ENCODE measurements at places on chromosomes 3 and 15.

DNA sequence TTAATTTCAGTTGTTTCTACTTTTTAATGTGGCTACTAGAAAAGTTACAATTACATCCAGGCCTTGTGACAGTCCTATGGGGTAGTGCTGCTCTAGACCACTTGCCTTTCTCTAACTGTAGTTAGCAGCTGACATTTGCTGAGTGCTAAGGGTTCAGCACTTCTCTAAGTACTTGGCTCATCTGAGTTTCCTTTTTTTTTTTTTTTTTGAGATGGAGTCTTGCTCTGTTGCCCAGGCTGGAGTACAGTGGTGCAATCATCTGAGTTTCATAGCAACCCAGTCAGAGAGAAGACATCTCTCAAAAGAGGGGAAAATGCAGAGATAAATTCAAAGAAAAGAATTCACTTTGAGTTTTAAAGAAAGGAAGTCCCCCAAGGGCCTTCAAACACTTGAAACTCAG, 130.8 kb downstream of the MYLK start:
- no peak for DNase-seq

DNA sequence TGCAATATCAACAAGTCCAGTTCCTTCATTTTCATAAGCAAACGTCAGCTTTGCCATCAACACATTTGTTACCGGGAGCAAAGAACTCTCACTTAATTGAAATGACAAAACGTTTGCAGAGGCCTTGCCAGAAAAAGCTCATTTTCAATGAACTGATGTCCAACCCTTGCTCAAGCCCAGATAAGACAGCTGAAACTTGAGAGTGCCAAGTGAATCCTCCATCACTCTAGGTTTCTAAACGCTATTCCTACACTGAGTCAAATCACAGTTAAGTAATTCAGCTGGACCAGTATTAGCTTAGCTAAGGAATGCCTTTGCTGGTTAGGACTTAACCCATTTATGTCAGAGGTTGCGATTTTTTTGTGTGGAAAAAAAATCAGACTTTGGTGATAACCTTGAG, 11.5 kb downstream of the CHSY1 start:
- DNase-seq: no peak

- DNase-seq: peak; percentile 47
These were observed 265.6 kb downstream of the FOXP1 start for GRCh38 chr3:71317749-71318457.

DNA sequence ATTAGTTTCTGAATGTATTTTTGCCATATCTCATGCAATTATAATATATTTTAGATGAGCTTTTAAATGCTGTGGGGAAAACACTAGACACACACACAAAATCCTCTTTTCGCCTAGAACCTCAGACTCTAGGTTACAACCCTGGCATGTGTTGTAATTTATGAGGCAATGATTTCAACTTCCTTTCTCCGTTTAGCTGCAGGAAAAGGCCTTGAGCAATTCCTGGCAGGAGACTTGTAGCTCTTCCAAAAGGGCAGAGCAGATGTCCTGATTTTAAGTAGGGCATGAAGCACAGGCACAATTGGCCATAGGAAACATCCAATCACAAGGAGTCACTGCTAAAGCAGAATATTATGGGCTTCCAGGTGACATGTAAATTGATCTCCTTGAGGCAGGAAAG, 82.0 kb downstream of the GPR156 start:
- peak; percentile 61 for DNase-seq

- no peak for DNase-seq
These were observed 157.2 kb downstream of the PTPRG start for GRCh38 chr3:61718565-61718964.

GRCh38 chr15:77346245-77347036, 73.5 kb downstream of the PEAK1 start:
- DNase-seq: no peak

DNA sequence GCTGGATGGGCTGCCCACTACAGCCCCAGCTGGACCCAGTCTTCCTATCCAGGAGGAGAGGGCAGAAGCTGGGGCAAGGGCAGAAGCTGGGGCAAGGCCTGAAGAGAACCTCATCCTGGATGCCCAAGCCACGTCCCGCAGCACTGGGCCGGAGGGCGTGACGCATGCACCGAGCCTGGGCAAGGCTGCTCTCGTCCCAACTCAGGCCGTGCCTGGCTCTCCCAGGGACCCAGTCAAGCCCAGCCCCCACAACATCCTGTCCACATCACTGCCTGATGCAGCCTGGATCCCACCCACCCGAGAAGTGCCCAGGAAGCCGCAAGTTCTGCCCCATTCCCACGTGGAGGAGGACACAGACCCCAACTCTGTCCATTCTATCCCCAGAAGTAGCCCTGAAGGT, 22.3 kb downstream of the FBLN2 start:
- DNase-seq: no peak

DNA sequence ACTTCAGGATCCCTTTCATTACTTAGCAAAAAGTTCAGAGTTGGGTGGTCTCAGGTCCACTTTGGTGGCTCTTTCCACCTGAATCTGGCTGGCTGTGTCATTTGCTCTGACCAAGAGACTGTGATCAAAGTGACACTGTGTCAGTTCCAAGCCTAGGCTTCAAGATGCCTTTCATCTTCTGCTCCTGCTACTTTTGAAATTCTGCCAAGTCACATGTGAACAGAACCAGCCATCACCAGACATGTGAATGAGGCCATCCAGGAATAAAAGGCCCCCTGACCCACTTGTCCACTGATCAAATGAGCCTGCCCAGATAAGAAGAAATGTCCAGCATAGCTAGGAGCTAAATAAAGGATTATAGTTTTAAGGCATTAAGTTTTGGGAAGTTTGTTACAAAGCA, 132.2 kb downstream of the OSBPL10 start:
- DNase-seq: no peak

- DNase-seq: no peak
These were observed 23.9 kb upstream of the ACAD9 start for GRCh38 chr3:128855569-128855968.

- DNase-seq: no peak
These were observed 81.1 kb upstream of the ADPGK start for GRCh38 chr15:72864681-72865080.

GRCh38 chr15:88717382-88718031, 78.7 kb downstream of the ISG20 start:
- no peak for DNase-seq

GRCh38 chr3:18888370-18888769, 259.9 kb upstream of the KCNH8 start:
- DNase-seq: no peak

DNA sequence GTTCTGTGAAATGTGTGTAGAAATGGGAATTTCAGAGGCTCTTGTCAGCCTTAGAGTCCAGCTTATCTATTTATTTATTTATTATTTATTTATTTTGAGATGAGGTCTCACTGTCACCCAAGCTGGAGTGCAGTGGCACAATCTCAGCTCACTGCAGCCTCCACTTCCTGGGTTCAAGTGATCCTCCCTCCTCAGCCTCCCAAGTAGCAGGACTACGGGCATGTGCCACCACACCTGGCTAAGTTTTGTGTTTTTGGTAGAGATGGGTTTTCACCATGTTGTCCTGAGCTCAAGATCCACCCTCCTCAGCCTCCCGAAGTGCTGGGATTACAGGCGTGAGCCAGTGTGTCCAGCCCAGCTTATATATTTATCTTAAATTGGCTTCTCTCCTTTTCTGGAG, 11.5 kb downstream of the CNOT10 start:
- DNase-seq: no peak

DNA sequence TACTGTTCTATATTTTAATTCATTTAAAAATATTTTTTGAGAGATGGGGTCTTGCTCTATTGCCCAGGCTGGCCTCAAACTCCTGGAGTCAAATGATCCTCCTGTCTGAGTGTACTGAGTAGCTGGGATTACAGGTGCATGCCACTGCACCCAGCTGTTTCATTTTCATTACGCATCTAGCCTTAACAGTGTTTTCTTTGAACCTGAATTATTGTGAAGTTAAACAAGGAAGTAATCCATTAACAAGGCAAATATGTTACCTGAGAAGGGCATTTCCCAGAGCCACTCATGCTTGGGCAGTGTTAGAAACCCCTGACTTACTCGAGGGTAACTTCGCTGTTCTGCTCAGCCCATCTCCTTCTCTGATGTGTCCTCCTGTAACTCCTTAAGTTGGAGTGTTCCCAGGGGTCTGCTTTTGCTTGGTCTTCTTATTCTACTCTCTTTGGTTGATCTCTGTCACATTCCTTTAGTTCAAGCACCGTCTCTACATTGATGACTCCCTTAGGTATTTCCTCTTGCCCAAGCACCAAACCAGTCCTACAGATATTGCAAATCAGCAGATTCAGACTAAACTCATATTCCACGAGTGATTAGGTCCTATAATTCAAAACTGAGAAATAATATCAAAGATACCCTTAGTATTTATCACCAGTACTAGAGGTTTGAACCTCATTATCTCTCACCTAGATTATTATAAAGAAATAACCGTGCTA, 107.9 kb downstream of the STAC start:
- DNase-seq: no peak

GRCh38 chr3:37477711-37478487, 303.5 kb upstream of the LRRFIP2 start:
- no peak for DNase-seq

DNA sequence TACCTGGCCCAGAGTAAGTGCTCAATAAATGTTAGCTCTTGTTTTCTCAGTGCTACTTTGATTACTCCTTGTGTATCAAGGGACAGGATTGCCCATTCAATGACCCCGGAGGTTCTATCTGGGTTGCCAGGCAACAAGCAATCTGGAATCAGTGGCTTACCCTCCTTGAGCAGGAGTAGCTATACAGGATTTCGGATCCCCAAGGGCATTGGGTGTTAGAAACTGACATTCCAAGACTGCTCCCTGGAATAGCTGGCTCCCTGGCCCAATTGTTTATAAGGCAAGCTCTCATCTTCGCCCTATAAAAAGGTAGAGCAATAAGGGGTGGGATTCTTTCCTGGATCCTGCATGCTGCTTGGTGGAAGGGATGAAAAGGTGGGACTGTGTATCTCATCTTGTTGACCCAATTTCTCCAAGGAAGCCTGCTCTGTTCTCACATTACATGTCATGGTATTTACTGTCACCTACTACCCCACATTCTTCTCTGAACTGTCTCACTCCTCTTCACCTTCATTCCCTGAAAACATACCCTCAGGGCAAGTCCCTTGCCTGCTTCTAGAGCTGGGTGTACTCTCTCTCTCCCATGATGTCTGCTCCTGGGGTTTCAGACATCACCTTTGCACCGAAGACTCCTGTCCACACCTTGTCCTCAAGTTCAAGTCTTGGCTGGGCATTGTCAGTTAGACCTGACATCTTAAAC, 26.4 kb upstream of the SCN10A start:
- no peak for DNase-seq

DNA sequence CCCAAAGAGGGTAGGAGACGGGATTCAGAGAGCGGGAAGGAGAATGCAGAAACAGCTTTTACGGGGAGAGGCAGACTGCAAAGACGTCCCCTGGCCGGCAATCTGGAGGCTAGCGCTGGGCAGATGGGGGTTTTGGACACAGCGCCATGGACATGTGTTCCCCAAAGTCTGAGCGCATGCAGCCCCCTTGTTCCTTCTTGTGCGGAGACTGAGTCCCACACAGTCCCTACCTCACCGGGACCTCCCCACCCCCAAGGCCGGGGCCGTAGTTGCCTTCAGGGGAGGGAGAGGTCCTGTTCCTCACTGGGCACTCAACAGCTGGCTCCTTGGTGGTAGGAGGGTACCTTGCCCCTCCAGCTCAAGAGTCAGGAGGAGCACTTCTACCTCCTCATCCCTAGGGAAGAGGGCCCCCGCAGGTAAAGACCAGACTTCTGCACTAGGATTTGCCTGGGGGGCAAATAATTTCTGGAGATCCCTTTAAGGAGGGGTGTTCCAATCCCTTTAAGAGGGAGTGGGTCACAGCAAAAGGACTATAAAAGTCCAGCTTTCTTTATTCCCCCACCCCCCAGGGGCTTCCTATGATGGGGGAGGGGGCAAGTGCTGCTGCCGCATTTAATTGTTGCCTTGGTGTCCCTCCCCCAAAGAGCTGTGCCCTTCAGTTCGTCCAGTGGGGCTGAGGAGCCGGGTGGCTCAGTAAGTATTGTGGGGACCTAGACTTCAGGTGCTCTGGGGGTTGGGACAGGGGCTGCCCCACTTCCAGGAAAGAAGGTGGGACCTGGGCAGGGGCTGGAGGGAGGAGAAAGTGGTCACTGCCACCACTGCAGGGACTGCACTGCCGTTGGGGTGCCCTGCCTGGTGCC, 3.6 kb upstream of the BAHD1 start:
- no peak for DNase-seq

- peak; percentile 27 for DNase-seq
These were observed 64.5 kb downstream of the FLNB start for GRCh38 chr3:58072763-58073130.

DNA sequence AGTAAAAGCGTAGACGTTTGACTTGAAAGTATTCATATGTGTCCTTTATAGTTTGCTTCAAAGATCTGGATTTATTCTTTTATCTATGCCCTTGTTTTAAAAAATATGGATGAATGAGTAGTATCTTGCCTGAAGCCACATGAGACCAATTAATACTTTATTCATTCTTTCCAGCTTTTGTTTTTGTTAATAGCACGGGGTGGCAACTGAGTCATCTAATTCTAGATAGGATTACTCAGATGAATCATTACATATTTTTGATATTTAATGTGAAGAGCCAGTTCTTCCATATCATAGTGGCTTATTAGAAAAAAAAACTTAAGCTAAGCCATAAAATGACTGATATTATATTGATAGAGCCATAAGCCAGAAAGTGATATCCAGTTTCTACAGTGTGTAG, 121.9 kb downstream of the BBX start:
- peak; percentile 64 for DNase-seq

- peak; percentile 33 for DNase-seq
These were observed 1.1 kb downstream of the RAF1 start for GRCh38 chr3:12662593-12663400.

DNA sequence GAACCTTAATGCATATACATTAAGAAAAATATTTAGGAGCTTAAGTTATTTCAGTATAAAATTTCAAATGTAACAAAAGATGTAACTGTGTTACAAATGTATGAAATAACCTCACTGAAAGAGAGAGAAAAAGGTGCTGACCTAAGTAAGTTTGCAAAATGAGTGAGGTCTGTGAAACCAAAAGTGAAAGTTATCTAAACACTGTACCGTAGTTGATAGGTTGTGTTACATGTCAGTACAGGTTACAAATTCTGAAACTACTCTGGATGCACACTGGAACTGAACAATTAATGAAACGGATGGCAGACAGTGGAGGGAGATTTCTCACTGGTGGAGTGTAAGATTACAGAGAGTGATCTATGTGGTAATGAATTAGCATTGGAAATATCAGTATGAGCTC, 420.7 kb downstream of the ZNF385D start:
- DNase-seq: no peak

DNA sequence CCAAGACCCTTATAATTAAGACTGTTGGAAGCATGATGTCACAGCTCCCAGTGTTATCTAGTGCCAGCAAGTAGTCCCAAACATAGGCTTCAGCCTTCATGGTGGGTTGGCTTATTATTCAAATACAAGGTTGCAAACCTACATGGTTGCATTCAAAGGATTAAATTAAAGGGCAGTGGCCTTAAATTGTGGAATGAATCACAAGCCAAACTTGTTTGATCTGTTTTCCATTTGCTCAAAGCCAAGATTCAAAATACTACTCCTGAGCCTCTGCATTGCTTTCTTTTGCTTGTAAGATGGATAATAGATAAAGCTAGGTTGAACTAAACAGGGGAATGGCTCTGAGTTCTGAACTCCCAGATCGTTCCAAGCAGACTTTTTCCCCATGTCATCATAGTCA, 52.4 kb upstream of the GNB4 start:
- no peak for DNase-seq
